ENCODE measurements at places on chromosomes 4 and X.

DNA sequence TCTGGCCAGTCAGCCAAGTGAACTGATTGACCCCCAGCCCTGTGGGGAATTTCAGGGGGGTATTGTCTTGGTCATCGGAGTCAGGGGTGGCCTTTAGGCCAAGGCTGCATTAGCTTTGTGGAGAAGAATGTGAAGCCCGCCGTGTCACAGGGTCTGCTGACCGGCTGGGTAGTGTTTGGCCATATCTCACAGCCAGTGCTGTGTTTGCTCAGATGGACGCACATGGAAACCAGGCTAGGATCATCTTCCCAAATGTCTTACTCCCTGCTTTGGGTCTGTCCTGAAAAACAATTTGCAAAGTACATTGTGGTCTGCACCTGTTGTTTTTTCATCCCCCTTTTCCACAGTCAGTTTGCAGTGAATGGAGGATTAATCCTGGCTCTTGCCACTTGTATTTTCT is 13.0 kb downstream of the TMEM164 start:
- DNase-seq = no peak

GRCh38 chrX:4263030-4263803 is 549.8 kb upstream of the PRKX start:
- no peak for DNase-seq

- DNase-seq = peak; percentile 96
Measured at GRCh38 chr4:72971572-72971971, 97.9 kb downstream of the COX18 start.

GRCh38 chr4:108730579-108730978 is 32.3 kb downstream of the ETNPPL start:
- DNase-seq = no peak

DNA sequence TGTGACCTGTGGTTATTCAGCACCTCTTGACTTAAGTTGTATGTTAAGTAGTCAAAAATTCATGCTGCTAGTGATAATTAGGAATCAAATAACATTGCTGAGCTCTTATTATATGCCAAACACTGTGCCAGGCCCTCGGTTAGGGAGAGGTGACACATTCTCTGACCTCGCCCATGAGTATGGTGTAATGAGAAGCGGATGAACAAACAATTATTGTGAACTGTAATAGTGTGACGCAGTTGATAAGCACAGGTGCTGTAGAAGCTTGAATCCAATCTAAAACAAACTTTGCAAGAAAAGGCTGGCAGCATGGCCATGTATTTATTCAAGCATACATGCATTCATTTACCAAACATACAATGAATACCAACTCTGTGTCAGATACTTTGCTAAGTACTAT is 303.5 kb upstream of the HS3ST1 start:
- no peak for DNase-seq

- DNase-seq = no peak
Measured at GRCh38 chr4:98771959-98772632, 113.7 kb upstream of the TSPAN5 start.

DNA sequence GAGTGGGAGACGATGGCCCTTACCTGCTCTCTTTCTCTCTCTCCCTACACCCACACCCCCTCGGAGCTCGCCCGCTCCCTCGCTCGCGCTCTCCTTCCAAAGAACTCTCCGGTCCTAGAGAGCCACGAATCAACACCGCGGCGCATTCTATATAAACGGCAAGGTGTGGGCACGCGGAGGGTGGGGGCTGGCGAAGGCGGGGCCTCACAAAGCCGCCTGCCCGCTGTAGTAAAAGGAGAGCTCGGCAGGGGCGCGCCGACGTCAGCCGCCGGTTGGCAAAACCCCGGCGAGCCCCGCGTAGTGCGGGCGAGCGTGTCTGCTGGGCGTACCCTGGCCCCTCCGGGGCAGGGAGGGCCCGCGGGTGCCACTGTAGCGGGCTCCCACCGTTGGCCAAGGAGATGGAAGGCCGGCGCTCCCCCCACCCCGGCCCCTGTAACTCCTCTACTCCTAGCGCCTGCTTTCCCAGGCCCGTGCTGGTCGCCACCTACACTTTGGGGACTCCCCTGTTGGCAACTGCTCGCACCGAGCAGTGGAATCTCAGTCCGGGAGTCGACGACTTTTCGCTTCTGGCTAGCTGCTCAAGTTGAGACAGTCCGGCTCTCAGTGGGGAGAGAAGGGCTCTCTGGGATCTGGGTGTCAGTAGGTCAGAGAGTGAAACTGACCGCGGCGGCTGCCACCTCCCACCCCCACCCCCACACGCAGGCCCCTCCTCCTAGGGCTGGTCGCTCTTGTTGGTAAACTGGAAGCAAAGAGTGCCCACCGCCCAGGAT is 325.5 kb upstream of the F9 start:
- no peak for DNase-seq

- no peak for DNase-seq
Measured at GRCh38 chr4:26723216-26723615, 137.4 kb upstream of the STIM2 start.

- peak; percentile 91 for DNase-seq
Measured at GRCh38 chr4:74473155-74473811, 28.3 kb downstream of the AREG start.

- peak; percentile 43 for DNase-seq
Measured at GRCh38 chr4:143411527-143412419, 75.1 kb downstream of the GAB1 start.

DNA sequence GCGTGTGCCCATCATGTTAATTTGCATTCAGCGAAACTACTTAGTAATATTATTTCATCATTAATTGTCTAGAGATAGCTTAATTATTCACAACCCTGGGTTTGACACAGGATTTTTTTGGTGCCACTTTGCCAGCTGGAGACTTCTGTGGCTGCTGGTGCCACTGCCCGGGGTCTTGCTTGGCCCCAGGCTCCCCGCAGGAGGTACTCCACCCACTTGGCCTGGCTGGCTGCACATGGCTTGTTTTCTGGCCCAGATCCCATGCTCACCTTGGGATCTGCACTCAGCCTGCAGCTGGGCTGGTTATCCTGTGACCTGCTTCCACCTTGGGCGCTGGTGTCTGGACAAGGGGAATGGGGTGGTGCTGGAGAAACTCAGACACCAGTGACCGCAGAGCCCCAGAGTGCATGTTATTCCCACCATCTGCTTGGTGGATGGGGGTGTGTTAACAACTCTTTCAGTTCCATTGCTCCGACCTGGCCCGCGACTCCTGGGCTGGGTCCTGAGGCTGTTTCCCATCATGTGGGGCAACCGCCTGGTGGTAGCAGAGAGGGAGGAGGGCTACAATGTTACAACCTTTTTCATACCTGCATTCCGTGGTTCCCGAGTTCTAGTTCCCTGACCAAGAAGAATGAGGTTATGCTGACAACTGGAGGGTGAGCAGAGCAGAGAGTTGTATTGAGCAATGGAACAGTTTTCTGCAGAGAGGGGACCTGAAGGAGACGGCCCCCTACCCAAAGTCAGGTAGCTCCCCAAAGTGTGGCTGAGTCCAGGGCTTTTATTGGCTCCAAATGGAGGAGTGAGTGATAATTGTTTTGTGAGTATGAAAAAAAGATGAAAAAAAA is 1950.0 kb upstream of the IGFBP7 start:
- DNase-seq = no peak

- DNase-seq = no peak
Measured at GRCh38 chr4:13542577-13543031, 1.7 kb downstream of the NKX3-2 start.

DNA sequence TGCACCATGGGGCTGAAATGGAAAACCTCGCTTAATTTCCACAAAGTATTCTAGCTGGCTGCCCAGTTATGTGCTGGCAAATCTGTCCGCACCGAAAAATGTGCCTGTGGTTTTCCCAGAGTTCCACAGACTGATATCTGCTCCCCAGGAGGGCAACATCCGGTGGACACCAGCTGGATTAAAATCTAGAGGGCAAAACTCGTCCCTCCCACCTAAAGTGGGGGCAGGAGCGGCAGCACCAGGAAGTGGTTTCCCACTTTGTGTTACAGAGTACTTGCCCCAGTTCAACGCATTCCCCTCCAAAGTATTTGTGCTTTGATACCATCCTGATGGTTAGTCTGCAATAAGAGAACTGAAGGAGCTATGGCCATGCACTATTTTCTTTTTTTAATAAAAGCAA is 187.6 kb downstream of the TSPAN5 start:
- peak; percentile 42 for DNase-seq

GRCh38 chrX:123731258-123731986 is 1.4 kb downstream of the THOC2 start:
- DNase-seq = peak; percentile 44

- DNase-seq = no peak
Measured at GRCh38 chr4:54330896-54331295, 101.8 kb downstream of the PDGFRA start.

DNA sequence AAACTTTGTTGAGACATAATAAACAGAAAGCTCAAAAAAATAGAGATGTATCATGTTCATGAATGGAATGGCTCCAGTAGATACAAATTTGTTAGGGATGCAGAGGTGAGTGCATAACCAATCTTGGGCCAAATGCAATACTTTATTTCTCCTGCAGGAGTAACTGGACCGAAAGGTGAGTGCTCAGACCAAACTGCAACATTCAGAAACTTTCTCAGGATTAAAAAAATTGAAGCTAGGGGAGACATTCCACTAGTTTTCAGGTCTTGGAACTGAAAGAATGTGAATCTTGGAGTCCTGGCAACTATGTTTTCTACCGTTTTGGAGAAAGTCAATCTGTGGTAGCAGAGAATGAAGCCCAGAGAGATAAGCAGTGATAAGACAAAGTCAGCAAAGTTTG is 21.2 kb upstream of the LCORL start:
- no peak for DNase-seq

- peak; percentile 46 for DNase-seq
Measured at GRCh38 chr4:156958276-156959074, 13.1 kb downstream of the PDGFC start.

DNA sequence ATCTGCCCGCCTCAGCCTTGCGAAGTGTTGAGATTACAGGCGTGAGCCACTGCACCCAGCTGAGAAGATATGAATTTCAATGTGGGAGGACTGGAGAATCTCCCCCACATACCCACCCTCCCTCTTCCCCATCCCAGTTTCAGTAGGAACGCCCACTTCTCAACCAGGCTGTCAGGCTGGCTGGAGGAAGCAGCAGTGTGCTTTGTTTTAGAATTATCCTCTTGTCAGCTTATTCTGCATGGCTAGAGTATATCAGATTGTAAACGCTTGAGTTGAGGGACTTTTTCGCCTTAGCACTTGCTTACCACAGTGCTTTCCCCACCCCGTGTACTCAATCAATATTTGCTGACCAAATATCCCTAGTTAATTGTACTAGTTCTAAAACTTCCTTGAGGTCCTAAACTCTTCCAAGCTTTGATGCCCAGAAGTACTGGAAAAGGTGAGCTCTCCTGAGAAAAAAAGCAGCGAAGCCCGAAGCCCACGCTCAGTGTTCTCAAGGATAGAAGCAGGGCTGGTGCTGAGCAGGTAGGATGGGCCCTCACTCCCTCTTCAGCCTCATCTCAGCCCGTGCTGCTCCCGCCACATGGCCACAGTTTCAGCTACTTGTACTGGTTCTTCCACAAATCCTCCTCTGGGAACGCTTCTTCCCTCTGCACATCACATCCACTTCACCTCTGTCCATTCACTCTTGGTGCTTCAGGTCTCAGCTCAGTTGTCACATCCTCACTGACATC is 7.3 kb upstream of the ARHGAP10 start:
- DNase-seq = no peak

- DNase-seq = no peak
Measured at GRCh38 chrX:53695946-53696549, 9.5 kb upstream of the HUWE1 start.

DNA sequence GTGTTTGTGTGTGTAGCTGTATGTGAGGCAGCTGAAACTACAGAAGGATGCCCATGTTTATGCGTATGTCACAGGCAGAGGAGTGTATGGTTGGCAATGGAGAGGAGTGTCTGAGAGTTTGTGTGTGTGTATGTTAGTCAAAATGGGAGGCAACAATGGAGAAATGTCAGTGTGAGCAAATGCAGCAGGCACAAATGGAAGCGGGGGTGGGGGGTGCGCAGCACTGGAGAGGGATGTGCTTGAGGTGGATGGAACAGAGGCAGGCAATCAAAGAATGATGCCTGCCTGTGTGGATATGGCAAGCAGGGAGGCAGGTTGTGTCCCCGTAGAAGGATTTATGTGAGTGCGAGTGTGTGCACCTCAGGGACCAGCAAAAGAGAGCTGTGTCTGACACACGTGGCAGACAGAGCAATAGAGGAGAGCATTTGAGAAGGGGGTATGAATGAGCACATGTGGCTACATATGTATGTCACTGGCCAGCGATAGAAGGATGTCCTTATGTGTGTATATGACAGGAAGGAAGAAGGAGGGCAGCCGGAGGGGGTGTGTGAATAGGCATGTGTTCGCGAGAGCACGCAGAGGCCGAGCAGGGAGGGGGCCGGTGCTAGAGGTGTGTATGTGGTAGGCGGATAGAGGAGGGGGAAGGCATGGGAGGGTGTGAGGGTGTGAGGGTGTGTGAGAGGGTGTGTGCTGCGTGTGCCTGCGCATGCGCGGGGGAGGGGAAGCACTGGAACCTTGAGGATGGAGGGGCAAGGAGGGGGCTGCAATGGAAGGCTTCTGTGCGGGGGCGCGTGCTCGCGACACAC is 1.1 kb downstream of the PJA1 start:
- peak; percentile 16 for DNase-seq

DNA sequence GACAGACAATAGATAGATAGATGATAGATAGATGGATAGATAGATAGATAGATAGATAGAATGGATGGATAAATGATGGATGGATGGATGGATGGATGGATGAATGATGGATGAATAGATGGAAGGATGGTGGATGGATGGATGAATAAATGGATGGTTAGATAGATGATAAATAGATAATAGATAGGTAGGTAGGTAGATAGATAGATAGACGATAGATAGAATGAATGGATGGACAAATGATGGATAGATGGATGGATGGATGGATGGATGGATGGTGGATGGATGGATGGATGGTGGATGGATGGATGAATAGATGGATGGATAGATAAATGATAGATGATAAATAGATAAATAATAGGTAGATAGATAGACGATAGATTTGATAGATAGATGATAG is 287.4 kb downstream of the CRLF2 start:
- DNase-seq = no peak

DNA sequence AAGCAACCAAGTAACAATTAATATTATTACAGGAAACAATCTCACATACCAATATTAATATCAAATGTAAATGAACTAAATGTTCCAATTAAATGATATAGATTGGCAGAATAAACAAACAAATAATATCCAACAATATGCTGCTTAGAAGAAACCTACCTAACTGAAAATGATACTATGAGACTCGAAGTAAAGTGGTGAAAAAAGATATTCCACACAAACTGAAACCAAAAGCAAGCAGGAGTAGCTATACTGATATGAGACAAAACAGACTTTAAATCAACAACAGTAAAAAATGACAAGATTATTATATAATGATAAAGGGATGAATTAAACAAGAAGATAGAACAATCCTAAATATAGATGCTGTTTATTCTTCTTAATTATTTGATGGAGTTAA is 140.1 kb downstream of the SPANXN4 start:
- DNase-seq = no peak

Measured in EH (cell line).